ENCODE measurements at places on chromosomes 11 and 22. TPM values are rescaled to one million over a fixed set of nuclear protein-coding genes. Genes with fewer than 3 reads are reported as not detected.

The MDK gene
- 24.7 TPM for total RNA-seq

The MMP11 gene
- 1.9 TPM for total RNA-seq

DNA sequence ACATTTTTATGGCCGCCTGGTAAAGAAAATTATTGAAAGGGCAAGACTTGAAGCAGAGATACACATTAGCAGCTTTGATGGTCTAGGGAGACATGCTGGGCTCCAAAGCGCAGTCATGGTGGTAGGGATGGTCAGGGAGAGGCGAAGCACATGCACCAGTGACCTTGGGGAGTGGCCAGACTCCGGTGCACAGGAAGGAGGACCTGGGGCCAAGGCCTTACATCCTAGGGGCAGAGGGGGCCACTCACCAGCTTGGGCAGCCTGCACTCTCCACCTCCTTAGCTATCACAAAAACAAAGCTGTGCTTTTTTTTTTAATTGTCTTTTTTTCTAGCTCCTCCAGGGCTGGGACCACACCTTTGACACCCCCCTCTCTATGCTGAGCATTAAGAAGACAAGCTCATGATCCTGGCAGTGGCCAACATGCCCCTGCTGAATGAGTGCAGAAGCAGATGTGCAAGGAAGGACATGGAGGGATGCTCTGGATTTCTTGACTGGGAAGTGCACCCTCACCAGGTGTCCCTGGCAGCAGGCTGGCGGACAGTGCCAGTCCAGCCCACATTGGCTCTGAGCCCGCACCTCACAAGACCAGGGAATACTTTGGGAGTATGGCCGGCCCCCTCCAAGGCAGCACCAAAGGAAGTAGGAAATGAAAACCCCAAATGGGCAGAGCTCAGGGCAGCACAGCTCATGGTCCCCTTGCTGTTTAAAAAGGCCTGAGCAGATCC lies 619.9 kb downstream of the TBC1D22A start:
- H3K27me3 ChIP-seq = peaks cover 4% of the 10 kb centered on the region
- no peaks in the 10 kb centered on the region for H3K36me3 ChIP-seq
- H3K4me3 ChIP-seq = no peak overlapping the region
- H3K27ac ChIP-seq = no peak overlapping the region

GRCh38 chr22:46209262-46209661 lies 40.8 kb downstream of the CDPF1 start:
- no peak overlapping the region for H3K27ac ChIP-seq
- no peak for DNase-seq
- H3K27me3 ChIP-seq = no peaks in the 10 kb centered on the region
- H3K4me3 ChIP-seq = no peak overlapping the region
- no peaks in the 10 kb centered on the region for H3K4me1 ChIP-seq

- no peaks in the 10 kb centered on the region for H3K4me1 ChIP-seq
- H3K27me3 ChIP-seq = no peaks in the 10 kb centered on the region
- H3K36me3 ChIP-seq = peaks cover 6% of the 10 kb centered on the region
- H3K4me3 ChIP-seq = no peak overlapping the region
- no peak for DNase-seq
These were observed 39.4 kb downstream of the ST14 start for GRCh38 chr11:130198964-130199363.
